ENCODE measurements at places on chromosomes 3 and 15. TPM values are rescaled to one million over a fixed set of nuclear protein-coding genes. Genes with fewer than 3 reads are reported as not detected.

Gene WHAMM
- polyA plus RNA-seq: 5.9 TPM

Gene PAK6
- polyA plus RNA-seq: 0.12 TPM

Gene ZNF660
- not detected for polyA plus RNA-seq

Gene NEO1
- 30.3 TPM for polyA plus RNA-seq

Gene CYP1A2
- not detected for polyA plus RNA-seq

Gene FETUB
- not detected for polyA plus RNA-seq

Gene CLDND1
- 45.2 TPM for polyA plus RNA-seq

Gene HIGD2B
- polyA plus RNA-seq: not detected

Gene CDHR4
- 1.1 TPM for polyA plus RNA-seq

Gene CSPG5
- polyA plus RNA-seq: 1.1 TPM
